ENCODE measurements at places on chromosomes 5 and 9.

DNA sequence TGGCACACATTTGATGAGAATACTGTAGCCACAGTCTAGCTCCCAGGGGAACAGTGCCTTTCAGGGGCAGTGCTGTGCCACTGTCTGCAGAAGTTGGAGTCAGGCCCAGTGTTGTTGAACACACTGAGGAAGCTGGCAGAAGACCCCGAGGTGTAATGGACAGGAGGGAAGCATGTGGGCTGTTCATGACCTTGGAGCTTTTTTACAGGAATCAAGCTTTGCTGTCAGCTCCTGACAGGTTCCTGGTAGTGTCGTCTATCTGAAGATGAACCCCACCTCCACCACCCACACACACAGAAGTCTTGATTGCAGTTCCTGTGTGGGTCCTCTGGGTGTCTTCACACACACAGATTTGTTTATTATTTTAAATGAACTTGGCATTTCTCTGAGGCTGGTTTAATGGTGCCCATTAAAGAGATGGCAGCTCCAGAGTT is 40.3 kb upstream of the TNFAIP8 start:
- DNase-seq, result peak; percentile 28

GRCh38 chr9:101571114-101571513 is 23.7 kb downstream of the PPP3R2 start:
- DNase-seq, result no peak

DNA sequence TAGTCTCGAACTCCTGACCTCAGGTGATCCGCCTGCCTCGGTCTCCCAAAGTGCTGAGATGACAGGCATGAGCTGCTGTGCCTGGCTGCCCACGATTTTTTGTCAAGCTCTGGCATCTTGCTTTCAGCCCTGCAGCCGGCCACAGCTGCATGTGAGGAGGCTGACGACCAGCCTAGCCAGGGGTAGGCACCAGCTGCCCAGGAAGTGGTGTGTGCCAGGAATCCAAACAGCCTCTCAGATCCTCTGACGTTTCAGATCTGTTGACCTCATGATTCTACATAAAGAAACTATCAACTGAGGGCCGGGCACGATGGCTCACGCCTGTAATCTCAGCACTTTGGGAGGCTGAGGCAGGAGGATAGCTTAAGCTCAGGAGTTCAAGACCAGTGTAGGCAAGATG is 19.0 kb downstream of the DYNC2I2 start:
- no peak for DNase-seq

- DNase-seq, result no peak
Measured at GRCh38 chr5:56620903-56621677, 194.3 kb upstream of the MAP3K1 start.

- DNase-seq, result no peak
Measured at GRCh38 chr9:20319641-20320337, 302.5 kb downstream of the MLLT3 start.

DNA sequence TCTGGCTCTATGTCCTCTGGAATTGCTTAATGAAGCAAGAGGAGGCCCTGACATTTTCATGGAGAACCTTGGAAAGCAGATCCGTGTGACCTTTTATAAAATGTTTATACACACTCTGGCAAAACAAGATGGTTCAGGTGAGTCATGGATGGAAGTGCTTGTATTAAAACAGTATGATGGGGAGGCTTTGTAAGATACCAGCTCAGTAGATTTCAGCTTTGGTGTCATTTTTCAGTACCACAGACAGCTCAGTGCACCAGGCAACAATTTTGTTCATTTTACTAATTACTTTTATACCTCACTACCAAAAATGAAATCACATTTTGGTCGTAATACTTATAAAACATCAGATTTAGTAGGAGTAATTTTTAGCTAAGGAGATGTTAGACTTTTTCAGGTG is 5.2 kb downstream of the KCNN2 start:
- no peak for DNase-seq

GRCh38 chr5:151348789-151349188 is 1.4 kb upstream of the SLC36A2 start:
- DNase-seq, result no peak

- DNase-seq, result no peak
Measured at GRCh38 chr5:93635991-93636390, 53.0 kb downstream of the NR2F1 start.

Data from CD14-positive monocyte (primary cell).